ENCODE measurements at places on chromosomes 5 and 9.

DNA sequence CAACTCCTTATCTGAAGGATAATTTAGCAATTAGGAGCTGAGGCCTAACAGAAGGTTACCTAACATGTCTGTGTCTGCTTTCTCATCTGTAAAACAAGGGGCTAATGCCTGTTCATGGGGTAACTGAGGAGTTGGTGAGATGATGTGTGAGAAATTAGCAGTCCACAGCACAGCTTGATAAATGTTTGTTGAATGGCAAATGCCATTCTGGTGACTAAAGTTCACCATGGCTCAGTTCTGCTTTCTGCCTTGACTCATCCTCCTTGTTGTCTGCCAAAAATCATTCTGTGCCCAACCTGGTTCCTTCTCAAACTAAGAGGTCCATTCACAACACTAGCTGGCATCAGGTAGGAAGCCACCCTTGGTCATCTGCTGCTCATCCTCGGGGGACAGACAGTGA, 552.0 kb upstream of the KLF4 start:
- no peak for DNase-seq

- no peak for DNase-seq
Observed at GRCh38 chr5:75457691-75458090, 53.7 kb downstream of the CERT1 start.

DNA sequence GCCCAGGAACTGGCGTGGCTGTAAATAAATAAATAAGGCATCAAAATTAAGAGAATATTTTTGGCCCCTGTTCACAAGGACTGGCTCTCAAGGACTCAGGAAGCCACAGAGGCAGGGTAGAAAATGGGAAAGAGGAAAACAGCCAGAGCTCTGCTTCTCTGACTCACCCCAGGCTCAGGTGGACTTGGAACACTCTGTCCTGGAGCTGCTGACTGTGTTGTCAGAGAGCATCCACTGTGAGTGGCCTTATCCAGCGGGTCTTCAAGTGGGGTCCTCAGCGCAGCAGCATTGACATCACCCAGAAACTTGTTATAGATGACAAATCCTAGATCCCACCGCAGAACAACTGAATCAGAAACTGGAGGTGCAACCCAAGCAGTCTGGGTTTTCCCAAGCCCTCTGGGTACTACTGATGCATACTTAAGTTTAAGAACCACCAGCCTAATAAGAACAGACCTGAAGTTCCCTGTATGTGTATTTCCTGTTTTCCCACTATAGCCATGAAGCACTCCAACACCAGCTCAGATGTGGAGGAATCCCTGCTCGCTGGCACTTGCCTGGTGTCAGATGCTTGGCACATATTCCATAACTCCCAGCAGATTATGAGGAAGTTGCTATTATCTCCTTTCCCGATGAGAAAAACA, 20.5 kb downstream of the ADRA1B start:
- DNase-seq = no peak

- no peak for DNase-seq
Observed at GRCh38 chr9:34318163-34318790, 10.8 kb downstream of the KIF24 start.

DNA sequence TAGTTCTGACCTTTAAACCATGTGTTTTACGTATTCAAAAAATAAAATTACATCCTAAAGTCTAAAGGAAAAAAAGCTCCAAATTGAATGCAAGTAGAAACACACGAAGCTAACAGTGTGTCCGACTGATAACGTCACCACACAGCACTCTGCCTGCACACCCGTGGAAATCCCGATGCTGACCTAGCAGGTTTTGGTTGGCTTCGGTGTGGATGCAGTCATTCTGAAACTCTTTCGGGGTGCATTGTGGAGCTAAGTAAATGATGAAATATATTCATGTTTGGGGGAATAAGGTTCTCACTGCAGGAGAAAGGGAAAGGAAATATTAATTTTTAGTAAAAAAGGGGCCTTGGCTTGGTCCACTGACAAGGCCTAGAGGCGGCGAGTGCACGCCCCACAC, 2.0 kb downstream of the RASGEF1C start:
- no peak for DNase-seq

DNA sequence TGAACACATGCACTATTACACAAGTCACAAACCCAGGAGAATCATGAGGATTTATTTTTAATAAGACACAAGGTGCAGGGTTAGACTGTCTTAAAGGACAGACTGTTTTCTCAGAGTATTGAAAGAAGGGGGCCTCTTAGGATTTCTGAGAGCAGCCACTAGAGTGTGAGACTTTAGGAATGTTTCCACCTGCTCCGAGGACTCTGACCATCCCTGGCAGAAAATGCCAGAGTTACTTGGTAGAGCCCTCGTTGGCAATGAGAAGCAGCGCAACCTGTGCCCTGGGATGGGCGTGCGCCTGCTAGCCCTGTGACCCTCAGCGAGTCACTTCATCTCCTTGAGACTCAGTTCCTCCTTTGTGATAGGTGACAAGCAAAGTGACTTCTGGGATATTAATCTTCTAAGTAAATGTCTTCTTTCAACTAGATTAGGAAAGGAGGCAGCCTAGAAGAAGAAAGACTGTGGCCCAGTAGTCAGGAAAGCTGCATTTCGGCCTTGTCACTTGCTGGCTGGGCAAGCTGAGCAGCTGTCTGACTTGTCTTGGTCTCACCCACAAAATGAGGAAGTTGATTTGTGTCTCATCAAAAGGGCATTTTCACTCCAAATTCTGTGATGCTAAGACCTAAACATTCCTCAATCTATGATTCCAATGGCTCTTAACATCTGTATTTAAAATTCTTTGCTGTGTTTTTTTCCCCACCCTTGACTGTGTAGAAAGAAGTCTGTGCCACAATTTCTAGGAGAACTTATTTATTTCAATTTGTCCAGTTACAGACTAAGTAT, 60.5 kb downstream of the PTCD2 start:
- DNase-seq = no peak

DNA sequence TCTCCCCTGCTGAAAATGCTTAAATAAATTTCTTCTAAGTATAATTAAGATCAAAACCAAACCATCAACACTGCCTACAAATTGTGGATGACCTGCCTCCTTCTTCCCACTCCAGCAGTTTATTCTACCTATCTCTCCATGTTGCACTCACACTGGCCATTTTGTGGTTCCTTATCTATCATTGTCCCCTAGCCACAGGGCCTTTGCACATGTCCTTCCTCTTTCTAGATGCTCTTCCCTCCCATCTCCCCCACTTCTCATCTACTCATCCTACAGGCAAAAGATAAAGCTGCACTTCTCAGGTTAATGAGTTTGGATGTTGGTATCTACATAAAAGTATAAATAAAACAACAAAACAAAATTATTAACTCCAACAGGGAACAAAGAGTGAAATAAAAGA, 70.6 kb upstream of the CCNG1 start:
- no peak for DNase-seq

DNA sequence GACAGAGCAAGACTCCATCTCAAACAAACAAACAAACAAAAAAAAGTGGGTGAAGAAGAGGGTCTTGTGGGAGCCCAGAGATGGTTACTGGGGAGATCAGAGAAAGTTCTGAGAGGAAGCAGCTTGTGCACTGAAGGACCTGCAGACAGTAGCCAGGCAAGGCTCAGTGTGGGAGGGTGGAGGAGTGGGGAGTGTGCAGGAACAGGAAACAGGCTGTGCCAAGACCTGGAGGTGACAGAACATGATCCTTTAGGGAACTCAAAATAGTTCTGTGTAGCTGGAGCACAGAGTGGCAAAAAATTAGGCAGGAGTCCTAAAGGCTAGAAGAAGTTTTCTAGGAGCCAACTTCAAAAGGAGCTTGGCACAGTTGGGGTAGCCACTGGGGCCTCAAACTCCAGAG, 19.2 kb upstream of the NANS start:
- DNase-seq = no peak

DNA sequence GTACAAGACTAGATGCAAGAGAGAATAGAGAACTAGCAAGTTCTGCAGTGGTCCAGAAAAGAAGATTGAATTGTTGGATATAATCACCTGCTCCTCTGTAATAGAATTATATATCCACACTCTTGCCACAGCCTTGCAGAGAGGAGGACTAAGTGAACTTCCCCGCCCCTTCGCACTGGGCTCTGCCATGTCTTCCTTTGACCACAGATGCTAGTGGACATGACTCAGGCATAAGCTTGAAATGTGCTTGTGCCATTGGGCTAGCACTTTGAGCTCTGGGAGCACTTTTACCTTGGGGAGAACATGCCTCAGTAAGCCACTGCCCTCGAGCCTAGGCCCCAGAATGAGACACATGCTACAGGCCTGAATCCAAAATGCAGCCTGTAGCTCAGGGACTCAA, 113.5 kb upstream of the RASA1 start:
- no peak for DNase-seq

GRCh38 chr9:26745111-26745510, 147.5 kb downstream of the CAAP1 start:
- no peak for DNase-seq

GRCh38 chr5:52010454-52010853, 627.2 kb downstream of the ISL1 start:
- DNase-seq = no peak

DNA sequence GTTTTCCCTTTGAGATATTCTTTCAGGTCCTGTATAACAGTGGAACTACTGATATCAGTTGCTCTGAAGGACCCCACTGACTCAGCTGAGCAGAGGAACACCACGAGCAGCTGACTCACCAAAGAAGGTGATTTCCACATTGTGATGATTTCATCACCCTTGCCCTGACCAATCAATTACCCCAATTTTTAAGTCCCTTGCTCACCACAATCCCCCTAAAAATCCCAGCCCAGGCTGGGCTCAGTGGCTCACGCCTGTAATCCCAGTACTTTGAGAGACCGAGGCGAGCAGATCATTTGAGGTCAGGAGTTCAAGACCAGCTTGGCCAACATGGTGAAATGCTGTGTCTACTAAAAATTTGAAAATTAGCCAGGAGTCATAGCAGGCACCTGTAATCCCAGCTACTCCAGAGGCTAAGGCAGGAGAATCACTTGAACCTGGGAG, 125.3 kb upstream of the ABCA1 start:
- no peak for DNase-seq

GRCh38 chr9:93303258-93303771, 119.4 kb downstream of the WNK2 start:
- no peak for DNase-seq

DNA sequence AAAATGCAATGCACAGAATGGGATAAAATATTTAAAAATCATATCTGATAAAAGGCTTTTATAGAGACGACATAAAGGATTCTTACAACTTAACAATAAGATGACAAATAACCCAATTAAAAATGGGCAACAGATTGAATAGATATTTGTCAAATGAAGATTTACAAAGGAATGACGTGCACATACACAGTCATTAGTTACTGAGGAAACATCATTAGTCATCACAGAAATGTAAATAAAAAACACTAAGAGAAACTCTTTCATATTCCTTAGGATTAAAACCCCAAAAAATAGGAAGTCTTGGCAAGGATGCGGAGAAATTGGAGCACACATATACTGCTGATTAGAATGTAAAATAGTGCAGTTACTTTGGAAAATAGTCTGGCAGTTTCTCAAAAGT, 1886.0 kb upstream of the CDH6 start:
- no peak for DNase-seq

DNA sequence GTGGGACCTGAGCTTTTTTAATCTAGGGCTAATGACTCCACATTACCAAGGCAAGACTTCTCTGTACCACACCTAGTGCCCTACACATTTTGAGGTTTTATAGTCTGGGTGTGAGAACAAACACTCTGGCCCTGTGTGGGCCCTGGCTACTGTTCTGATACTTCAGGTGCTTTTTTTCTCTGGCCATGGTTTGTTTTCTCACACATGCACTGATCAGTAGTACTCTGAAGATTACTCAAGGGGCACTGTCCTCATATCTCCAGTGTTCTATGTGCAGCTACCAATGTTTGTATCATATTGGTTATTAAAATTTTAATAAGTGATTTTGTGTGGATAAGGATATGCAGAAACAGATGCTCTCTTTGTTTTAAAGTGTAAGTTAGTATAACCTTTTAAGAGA, 5.9 kb upstream of the C9orf40 start:
- no peak for DNase-seq

DNA sequence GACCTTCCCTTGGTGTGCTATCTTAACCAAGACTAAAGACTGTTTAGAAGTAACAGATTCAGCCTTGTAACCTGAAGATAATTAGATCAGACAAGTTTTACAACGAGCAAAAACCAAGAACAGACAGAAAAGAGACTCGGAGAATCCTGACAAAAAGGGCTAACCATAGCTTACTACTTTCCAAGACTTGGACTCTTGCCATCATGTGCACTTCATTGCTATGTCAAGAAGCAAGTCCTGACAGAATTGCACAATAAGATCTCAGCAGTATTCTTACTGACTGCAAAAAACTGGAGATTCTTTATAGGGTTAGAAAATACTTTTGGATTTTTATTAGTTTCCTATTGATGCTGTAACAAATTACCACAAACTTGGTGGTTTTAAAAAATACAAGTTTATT, 1539.0 kb upstream of the NUDT12 start:
- DNase-seq = no peak

- no peak for DNase-seq
Observed at GRCh38 chr5:113034182-113034773, 57.7 kb downstream of the DCP2 start.

- peak; percentile 18 for DNase-seq
Observed at GRCh38 chr9:105437704-105438103, 10.1 kb upstream of the FSD1L start.

- DNase-seq = no peak
Observed at GRCh38 chr5:139952574-139952973, 90.5 kb downstream of the NRG2 start.

DNA sequence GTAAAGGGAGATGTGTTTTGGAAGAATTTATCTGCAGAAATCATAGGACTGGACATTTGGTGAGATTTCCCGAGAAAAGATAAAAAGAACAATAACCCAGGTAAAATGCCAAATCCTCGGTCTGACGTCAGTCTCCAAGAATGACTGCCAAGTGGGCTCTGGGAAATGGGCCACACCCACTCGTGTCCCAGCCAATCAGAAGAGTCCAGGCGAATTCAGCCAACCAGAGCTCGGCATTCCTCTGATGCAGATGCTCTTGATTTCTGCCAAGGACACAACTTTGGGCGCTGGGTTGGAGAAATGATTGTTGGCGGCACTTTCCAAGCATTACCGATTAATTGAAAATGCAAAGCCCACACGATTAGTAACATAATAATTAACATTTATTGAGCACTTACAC, 73.3 kb downstream of the FGF18 start:
- peak; percentile 1 for DNase-seq

- DNase-seq = no peak
Observed at GRCh38 chr5:73437101-73437776, 11.3 kb downstream of the FOXD1 start.

DNA sequence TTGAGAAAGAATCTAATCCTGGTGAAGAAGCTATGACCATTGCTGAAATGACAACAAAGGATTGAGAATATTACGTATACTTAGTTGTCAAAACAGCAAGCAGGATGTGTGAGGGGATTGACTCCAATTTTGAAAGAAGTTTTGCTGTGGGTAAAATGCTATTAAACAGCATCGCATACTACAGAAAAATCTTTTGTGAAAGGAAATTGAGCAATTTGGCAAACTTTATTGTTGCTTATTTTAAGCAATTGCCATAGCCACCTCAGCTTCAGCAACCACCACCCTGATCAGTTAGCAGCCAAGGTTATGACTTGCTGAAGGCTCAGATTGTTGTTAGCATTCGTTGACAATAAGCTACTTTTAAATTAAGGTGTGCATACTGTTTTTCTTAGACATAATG, 22.5 kb upstream of the ARL14EPL start:
- DNase-seq = no peak

Data from NCI-H82 (cell line).